ENCODE measurements at places on chromosomes 5 and 9.

DNA sequence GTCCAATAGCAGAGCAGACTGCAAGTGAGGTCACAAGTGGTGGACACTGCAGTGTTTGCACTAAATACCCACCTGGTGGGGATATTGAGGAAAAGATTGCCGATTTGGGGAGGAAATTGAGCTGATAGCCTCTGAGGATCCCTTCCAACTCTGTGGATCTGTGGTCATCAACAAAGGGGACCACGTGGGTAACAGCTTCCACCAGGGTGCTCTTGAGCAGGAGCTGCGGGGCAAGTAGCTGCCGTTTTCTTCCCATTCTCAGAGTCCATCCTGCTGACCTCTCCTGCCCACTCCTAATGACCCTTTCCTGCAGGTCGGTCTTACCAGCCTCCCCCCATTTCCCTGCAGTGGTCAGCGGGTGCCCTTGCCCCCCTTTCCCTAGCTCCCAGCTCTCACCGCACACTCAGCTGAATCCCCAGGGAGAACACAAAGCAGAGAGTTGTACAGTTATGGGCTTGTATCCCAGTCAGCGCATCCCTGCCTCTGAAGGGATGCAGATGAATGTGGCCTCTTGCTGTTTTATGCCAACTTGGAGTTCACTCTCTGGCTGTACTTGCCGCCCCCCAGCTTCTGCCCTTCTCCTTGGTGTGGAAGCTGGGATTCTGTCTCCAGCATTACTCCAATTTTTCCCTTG lies 18.0 kb downstream of the DAPK1 start:
- DNase-seq: no peak

- DNase-seq: no peak
Measured at GRCh38 chr9:33158843-33159776, 8.0 kb downstream of the B4GALT1 start.

DNA sequence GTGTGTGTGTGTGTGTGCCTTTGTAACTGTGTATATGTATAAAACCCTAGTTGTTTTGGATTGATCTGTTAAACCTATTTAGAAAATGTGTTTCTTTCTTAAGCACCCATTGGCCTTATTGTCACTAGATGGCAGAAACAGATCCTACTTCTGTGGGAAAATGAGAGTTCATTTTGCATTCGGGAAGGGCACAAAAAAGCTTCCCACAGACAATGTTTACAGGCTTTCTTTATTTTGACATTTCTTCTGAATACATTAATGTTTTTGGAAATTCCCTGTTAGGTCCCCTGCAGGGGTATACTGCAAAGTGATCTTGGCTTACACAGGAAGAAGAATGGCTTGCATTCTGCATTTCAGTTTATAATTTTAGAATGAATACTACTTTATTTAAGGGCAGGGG lies 481.8 kb upstream of the ARRDC3 start:
- DNase-seq: no peak

DNA sequence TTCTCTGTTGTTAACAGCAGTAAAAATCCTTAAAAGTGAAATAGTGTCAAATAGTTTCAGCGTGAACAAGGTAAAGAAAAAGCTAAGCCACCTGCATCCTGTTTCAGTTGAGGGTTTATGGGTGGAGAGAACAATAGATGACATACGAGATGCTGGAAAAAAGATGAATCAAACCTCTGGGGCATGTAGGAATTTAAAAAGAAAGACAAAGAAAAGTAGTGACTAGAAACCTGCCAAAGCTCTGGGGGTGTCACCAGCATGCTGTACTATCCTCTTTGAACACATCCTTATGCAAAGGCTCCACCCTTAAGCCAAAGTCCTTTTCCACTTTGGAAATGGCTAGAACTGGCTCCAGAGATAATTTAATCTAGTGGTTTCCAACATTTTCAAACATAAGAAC lies 22.2 kb downstream of the SCAI start:
- DNase-seq: no peak

GRCh38 chr5:149407323-149408251 lies 28.5 kb upstream of the IL17B start:
- DNase-seq: no peak

DNA sequence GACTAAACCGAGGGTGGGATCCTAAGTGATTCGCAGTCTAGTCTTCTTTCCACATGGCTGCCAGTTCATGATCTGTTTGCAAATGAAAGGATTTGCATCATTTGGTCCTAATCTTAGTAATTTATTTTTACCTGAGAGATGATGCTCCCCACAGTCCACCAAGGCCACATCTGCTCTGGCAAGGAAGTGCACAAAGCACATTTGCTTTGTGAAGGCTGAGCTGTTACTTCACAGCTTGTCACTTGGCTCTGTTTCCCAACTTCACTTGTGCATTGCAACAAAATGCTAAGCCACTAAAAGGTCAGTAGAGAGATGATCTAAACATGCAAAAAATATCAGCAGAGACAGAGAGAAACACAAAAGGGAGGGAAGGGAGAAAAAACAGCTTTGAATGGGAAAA lies 128.5 kb upstream of the VLDLR start:
- no peak for DNase-seq

GRCh38 chr9:132697230-132697629 lies 27.0 kb downstream of the GTF3C4 start:
- DNase-seq: no peak

- no peak for DNase-seq
Measured at GRCh38 chr5:56211298-56211865, 21.7 kb downstream of the ANKRD55 start.

DNA sequence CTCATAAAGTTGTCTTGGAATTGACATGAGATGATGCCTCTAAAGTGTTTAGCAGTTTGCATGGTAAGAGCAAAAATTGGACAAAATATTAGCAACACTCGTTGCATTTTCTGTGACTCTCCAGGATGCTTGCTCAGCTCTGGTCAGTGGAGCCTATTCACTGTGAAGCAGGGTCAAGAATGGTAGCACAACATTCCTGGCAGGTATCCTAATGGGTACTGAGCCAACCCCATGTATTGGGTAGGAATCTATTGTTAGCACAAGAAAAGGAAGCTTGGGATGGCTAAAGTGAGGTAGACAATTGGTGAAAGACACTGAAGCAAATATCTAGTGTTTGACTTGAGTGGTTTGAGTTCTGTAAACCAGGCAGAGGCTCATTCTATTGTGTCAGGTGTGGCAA lies 10.4 kb upstream of the ACTBL2 start:
- no peak for DNase-seq

- no peak for DNase-seq
Measured at GRCh38 chr5:399296-400281, 43.4 kb upstream of the EXOC3 start.

DNA sequence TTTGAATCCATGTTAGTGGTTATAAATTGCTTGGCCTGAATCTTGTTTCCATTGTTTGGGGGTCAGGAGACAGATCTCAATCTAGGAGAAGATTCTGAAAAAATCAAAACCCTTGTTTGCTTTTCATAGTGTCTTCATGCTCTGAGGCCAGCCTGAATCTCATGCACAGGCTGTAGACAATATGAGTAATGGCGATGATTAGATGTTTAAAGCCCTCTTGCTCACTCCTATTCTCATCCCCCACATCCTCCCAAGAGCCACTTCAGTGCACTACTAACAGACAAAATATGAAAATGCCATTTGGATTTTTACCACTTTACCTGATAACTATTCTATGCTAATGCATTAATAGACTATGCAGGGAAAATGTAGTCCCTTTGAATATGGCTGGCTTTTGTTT lies 129.4 kb downstream of the NUDT12 start:
- DNase-seq: no peak

- no peak for DNase-seq
Measured at GRCh38 chr5:161498531-161498930, 48.0 kb downstream of the GABRB2 start.

DNA sequence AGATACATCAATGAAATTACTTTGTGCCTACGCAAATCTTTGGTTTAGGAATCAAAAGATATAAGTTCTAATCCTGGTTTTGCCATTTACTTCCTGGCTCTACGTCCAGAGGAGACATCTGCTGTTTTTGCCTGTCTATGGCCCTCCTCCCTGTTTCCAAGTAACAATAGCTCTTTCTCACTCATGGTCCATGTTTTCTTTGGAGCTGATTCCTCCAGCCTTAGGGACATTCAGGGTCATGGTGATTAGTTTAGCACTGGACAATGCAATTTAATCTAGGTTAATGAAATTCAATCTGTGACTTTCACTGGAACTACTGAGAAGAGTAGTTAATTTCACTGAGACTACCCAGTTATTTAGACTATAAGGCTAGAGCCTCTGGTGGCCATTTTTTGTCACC lies 170.6 kb downstream of the SEMA6A start:
- DNase-seq: no peak

DNA sequence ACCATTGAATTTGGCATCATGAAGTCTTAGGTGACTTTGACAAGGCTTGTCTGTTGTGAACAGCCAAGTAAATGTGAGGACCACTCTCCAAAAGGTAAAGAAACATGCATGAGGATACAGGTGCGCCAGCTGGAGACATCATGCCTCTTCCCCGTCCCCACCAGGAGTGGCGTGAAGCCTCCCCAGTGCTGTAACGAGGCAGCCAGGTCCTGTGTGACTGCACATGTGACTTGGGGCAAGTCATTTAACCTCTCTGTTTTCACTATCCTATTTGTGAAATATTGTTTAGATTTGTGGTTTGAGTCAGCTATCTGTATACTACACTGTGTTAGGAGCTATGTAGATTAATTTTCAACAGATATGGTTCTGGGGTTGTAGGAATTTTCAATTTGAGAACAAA lies 65.0 kb downstream of the DOCK8 start:
- DNase-seq: no peak

GRCh38 chr5:149497357-149497756 lies 53.9 kb downstream of the CSNK1A1 start:
- no peak for DNase-seq

- DNase-seq: no peak
Measured at GRCh38 chr5:40405996-40406740, 273.5 kb upstream of the PTGER4 start.

GRCh38 chr5:76716456-76717157 lies 681 bp downstream of the F2R start:
- DNase-seq: peak; percentile 5

DNA sequence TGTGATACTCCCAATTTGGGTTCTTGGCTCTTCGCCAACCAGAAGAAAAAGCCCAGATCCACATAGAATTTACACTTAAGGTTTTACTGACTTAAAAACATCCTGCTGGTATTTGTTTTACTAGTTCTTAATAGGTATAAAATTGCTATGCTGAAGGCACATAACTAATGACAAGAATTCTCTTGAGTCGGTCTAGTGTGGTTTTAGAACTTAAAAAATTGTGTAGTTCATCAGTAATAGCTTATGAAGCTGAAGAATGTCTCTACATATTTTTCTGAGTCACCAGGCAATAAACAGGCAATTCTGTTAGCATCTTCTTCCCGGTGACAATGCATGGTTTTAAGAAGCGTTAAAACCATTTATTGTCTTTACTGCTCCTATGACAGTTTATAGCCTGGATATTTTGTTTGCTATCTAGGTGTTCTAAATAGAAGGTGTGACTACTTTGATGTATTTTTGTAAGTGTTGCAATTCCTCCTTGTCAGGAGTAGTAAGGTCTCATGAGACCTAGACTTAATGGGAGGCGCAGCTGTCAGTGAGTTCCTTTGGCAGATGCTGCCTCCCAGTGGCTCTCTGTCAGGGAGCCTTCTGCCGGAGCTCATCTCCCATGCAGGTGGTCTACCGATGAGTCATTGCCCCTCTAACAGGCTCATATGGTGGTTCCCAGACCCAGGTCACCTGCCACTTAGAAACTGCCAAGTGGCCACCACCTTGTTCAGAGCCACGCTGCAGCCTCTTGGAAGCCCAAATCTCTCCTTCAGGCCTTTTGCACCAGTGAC lies 173.8 kb downstream of the MAST4 start:
- DNase-seq: no peak

GRCh38 chr5:132260051-132260450 lies 2.6 kb downstream of the PDLIM4 start:
- DNase-seq: no peak

- no peak for DNase-seq
Measured at GRCh38 chr9:14399756-14400657, 86.1 kb upstream of the NFIB start.

DNA sequence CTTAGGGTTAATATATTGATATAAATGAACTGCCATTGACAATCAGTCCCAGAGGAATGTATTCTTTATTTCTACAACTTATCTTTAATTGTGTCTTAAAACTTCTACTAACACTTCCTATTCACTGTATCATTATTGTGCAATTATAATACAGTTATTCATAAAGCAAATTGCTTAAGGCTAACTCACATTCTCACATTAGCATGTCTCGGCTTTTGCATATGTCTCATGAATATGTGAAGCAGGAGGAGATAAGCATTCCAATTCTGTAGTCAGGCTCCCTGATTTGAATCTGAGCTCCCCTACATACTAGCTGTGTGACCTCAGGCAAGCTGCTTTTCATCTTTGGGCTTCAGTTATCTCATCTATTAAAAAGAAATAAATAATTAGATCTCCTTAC lies 45.4 kb downstream of the PLGRKT start:
- DNase-seq: no peak

DNA sequence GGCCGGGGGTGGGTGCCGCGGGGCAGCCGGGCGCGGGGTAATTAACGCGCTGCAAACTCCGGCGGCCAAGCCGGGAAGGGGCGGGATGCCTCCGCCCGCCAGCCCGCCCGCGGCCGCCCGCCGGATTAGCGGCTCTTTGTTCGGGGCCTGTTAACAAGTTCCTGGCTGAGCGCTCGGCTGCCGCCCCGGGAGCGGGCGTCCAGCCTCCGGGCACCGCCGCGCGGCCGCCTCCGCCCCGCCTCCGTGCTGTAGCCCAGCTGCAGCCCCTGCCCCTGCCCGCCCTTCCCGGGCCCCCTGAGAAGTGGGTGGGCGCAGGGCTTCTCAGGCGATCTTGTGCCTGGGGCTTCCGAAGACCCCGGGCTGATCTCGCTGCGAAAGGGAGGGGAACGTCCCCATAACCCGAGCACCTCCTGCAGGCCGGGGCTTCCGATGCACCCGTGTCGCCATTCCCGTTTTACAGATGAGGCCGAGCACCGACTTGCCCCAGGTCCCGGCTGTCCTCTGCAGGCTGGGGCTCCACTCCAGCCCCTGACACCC lies 7.5 kb downstream of the UNC5A start:
- no peak for DNase-seq

GRCh38 chr5:135608361-135608760 lies 29.6 kb upstream of the CXCL14 start:
- no peak for DNase-seq

GRCh38 chr5:119445544-119445943 lies 6.8 kb upstream of the HSD17B4 start:
- no peak for DNase-seq

DNA sequence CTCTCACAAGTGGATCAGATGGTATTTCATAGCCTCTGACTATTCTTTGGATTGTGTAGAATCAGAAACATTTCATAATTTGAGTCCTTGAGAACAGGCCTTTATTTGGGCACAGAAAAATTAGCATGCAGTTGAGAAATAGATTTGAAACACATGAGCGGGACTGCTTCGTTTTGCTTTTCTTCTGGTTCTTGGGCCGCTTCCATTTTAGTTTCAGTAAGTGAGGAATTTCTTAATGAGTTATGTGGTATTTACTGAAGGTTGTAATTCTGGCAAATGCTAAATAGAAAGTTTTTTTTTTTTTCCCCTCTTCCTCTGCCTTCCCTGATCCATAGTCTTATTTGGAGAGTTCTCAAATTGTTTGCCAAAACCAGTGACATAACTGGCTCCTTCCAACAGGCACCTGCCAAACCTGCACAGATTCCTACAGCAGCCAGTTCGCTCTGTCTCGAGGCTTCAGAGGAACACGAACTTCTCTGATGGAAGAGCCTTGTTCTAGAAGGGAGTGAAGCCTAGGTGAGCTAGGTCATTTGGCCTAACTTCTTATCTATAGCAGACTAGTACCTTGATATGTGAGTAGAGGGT lies 71.2 kb upstream of the SLC28A3 start:
- no peak for DNase-seq

- no peak for DNase-seq
Measured at GRCh38 chr9:122265149-122265915, 650 bp downstream of the MRRF start.

Data from activated gamma-delta T cell (primary cell).